ENCODE measurements at places on chromosomes 4 and X. TPM values are rescaled to one million over a fixed set of nuclear protein-coding genes. Genes with fewer than 3 reads are reported as not detected.

CCNB3 gene
- total RNA-seq: 0.73 TPM

TCEANC gene
- total RNA-seq: 2.9 TPM

GAGE12J gene
- not detected for total RNA-seq

MUC7 gene
- not detected for total RNA-seq

TMEM47 gene
- total RNA-seq: 14.7 TPM

PRRG3 gene
- total RNA-seq: 0.73 TPM
